ENCODE measurements at places on chromosomes 1 and 21.

GRCh38 chr1:10899490-10900250 lies 103.2 kb upstream of the CASZ1 start:
- DNase-seq: no peak

- no peak for DNase-seq
Observed at GRCh38 chr1:232459826-232460225, 170.1 kb downstream of the SIPA1L2 start.

DNA sequence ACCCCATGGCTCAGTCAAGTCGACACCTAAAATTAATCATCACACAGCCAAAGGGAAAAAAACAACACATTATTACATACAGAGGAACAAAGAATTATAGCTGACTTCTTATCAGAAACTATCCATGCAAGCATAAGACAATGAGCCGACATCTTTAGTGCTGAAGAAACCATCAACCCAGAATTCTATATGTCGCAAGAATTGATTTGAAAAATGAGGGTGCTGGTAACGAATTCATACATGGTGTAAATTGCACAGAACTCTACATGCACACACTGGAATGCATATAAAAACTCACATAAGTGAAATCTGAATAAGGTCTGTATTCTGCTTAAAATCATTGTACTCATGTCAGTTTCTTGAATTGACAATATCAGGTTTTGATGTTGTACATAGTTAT lies 25.0 kb upstream of the EIF4G3 start:
- no peak for DNase-seq

DNA sequence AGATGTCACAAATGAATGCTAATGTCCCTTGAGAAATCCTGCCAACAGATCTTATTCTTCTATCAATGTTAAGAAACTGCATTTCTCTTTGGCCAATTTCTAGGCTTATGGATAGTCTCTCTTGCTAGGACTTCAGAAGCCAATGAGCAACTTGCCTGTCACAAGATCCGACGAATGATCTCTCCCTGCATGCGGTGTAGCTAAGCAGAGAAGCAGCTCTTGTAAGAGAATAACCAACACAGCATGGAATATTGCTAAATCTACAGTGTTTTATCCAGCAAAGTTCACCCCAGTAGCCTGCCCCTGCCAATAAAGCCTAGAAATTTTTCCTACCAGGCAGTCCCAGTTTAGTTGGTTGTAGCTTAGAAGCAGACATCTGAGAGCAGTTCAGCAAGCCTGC lies 2.1 kb upstream of the SLC44A5 start:
- DNase-seq: no peak

DNA sequence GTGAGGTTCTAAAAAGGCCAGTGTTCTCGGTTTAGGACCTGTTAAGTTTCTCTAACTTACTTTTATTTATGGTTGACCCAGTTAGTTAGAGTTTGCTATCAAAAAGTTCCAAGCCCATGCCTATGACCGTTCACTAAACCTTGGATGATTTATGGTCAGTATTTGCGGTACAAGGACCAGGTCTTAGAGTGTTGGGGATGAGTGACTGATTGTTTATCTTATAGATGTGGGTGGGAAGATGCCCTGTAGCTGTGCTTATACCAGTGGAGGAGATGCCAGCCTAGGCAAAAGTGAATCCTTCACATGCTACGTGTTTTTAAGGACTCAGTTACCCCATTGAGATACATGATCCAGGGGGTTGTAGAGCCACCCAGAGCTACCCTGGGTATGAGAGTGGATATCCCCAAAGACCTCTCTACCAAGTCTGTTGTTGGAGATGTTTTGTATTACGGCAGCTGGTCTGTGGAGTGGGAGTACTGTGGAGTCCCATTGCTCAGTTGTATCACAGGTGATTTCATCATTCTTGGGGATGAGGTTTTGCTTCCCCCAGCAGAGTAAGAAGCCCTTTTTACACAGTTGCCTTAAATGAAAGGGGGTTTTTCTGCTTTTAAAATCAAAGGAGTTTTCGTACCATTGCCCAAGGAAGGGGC lies 2.1 kb downstream of the SLC22A15 start:
- DNase-seq: no peak

DNA sequence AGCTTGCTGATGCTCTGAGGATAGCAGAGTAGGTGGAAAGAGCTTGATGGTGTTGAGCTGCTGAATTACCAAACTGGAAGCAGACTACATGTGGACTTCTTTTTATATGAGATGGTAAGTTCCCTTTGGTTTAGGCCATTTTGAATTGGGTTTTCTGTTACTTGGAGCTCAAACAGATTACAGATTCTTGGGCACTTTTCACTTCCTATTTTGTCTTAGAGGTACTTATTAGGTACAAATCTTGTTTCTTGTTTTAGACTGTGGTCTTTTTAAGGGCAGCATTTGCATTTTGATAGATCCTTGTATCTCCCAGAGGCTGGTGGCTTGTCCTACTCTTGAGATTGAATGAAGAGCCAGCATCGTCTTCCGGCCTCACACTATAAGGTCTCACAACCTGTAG lies 70.2 kb downstream of the GADD45A start:
- DNase-seq: no peak

DNA sequence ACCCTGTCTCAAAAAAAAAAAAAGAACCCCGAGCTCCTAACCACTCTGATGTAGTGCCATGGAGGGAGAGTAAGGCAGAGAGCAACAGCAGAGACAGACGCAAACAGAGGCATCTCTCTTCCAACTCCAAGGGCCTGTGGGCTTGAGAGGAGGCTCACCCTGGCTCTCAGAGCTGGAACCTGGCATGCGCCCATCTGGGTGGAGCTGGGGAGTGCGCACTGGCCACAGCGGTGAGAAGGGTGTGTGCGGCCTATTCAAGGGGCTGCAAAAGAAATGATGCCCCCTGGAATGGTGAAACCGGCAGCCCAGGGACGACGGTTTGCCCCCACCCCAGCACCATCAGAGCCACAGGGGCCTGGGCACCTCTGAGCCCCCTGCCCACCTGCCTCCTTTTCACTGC lies 17.6 kb downstream of the COL8A2 start:
- peak; percentile 66 for DNase-seq

DNA sequence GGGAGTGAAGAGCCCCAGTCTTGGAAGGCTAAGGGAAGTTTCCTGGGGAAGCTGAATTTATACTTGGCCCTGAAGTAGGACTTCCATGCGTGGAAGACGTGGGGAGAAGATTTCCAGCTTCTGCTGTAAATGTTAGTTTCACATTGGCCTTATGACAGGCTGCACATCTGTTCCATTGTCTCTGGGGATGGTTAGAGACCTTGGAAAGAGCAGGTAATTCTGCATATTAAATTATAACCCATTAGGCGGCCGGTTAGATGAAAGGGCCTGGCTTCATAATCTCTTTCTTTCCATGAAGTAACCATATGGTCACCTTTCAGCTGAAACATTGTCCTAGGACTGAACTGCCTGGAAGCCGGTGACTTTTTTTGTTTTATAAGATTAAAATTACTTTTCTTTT lies 37.5 kb downstream of the DPT start:
- DNase-seq: no peak

DNA sequence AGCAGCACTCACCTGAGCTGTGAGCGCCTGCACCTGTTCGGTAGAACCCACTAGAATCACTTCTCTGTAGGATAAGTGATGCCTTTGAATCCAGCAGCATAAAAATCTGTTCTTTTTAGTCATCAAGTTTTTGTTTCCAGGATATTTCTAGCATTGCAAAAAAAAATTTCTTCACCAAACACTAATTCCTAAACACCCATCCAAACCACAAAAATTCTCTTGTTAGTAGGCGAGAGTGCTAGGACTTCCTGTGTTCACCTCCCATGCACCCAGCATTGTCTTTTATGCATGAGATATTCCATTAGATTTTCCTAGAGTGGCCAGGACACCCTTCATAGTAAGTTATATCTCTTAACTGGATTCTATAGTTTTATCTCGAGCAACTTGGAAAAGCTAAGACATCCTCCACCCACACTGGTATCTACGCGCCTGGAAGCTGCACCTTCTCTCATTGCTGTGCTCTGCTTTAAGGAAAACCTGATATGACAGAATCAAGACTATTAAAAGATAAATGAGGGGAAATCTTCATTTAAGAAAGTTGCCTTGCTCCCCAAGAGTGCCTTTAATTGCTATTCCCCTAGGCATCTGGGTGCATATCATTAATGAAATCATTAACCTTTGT lies 12.3 kb downstream of the SERTAD4 start:
- DNase-seq: no peak

- DNase-seq: no peak
Observed at GRCh38 chr1:62308606-62309005, 10.6 kb downstream of the KANK4 start.

DNA sequence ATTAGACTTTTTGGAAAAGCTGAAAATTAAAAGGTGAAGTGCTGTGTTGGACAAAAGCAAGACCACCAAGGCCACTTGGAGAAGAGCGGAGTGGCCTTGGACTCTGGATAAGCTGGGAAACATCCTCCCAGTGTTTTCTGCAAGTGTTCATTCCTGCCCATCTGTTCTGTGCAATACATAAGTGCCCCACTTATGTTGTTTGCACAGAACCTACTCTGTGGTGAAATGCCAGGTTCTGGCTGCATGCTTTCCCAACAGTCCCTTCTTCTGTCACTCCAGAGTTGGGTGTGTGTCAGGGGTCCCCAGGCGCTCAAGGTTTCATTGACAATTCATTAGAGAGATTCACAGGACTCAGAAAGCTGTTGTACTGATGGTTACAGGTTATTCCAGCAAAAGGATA lies 30.3 kb downstream of the NHLH2 start:
- no peak for DNase-seq

DNA sequence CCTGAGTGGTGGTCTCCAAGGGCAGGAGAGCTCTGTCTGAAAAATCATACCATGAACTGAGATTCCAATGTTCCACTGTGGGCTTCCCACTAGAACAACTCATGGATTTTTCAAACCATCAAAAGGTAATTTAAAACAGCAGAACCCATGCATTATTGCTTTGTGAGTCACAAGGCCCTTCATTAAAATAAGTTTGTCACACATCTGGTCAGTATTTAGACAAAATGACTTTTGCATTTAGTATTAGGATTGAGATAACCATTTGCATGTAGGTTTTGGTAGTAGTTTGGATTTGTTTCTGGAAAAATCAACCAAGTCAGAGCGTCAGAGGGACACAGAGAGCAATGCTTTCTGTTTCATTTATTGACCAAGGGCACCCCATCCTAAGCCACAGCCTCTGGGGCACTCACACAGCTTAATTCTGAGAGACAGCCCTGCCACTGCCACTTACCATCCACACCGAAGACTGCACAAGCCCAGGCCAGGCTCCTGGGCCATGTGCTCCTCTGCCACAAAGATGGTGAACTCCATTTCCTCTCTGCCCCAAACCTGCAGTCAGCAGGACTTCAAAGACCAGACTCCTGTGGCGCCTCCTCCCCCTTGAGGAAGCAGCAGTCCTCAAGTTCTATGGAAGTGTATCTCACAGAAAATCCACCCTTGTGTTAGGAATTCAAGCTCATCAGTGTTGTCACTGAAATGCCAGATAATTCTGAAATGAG lies 132.6 kb upstream of the DUSP10 start:
- no peak for DNase-seq

GRCh38 chr1:9413071-9413876 lies 120.6 kb downstream of the SPSB1 start:
- peak; percentile 77 for DNase-seq

- DNase-seq: no peak
Observed at GRCh38 chr1:194273660-194274059, 1087.2 kb upstream of the B3GALT2 start.

- DNase-seq: no peak
Observed at GRCh38 chr1:115300087-115300876, 37.8 kb downstream of the NGF start.

GRCh38 chr1:182771187-182771984 lies 18.2 kb upstream of the NPL start:
- DNase-seq: no peak

- no peak for DNase-seq
Observed at GRCh38 chr1:37255868-37256267, 218.5 kb upstream of the ZC3H12A start.

GRCh38 chr1:117828201-117828600 lies 101.2 kb downstream of the GDAP2 start:
- DNase-seq: peak; percentile 88

DNA sequence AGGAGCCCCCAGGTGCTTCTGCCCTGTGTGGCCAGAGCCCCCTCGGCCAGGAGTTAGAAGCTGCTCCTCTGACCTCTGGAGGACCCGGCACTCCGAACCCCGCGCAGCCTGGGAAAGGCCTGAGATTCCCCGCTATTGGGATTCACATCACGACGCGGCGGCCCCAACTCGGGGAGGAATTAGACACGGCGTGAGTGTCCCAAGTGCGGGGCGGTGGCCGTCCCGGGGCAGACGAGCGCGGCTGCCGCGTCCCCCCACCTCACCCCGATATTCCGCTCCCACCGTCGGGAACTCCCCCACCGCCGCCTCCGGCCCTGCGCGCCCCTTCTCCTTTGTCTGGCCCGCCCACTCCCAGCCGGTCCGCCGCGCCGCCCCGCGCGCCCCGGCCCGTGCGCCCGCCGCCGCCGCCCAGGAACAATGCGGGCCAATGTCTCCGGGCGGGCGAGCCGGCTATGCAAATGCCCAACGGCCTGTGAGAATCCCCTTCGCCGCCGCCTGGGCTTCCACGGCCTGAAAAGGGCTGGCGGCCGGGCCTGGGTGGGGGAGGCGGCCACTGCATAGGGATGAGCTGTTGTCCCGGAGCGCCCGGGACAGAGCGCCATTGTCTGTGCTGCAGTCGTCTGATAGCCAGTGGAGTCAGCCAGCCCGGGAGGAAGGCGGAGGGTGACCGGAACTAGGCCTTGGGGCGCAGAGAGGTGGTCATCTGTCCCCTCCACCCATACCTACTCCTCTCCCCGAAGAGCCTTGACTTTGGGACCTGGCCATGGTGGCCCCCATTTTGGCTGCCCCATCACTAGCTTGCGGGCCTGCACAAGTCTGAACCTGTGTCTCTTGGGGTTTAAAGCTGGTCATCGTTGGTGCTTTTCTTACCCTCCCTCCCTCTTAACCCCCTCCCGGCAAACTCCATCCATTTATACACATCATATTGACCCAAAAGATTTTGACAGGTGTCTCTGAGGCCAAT lies 19.4 kb downstream of the RHBG start:
- no peak for DNase-seq

- DNase-seq: peak; percentile 66
Observed at GRCh38 chr1:17281775-17282181, 26.2 kb upstream of the PADI4 start.

DNA sequence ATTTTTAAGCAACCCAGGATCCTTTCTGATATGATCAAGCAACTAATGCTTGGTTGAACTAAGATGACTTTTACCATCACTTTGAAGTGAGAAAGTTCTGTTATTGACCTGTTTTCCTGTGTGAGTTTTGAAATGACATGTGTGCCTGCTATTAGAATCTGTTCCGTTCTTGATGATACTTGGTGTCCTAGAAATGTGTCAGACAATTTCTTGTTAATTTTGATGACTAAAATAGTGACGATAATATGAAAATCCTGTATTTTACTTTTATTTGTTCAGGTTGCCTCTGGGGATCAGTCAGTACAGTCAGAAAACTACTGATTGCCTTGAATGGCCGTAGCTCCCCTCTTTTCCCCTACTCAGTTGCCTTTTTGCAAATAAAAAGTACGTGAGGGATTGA lies 228.0 kb downstream of the RYR2 start:
- DNase-seq: no peak

GRCh38 chr1:156001021-156001661 lies 19.6 kb downstream of the SSR2 start:
- DNase-seq: no peak

GRCh38 chr1:116194568-116194967 lies 83.4 kb downstream of the MAB21L3 start:
- DNase-seq: no peak

All from femur (tissue), 1 donor.